T-cell (primary cell): ENCODE measurements at places on chromosomes 3 and 15.

- no peak for DNase-seq
Observed at GRCh38 chr3:146160964-146161662, at the start of gene PLOD2. Gene PLOD2 (minus strand): TSS chr3:146161184. CDS start chr3:146160989, 195 bp downstream.

DNA sequence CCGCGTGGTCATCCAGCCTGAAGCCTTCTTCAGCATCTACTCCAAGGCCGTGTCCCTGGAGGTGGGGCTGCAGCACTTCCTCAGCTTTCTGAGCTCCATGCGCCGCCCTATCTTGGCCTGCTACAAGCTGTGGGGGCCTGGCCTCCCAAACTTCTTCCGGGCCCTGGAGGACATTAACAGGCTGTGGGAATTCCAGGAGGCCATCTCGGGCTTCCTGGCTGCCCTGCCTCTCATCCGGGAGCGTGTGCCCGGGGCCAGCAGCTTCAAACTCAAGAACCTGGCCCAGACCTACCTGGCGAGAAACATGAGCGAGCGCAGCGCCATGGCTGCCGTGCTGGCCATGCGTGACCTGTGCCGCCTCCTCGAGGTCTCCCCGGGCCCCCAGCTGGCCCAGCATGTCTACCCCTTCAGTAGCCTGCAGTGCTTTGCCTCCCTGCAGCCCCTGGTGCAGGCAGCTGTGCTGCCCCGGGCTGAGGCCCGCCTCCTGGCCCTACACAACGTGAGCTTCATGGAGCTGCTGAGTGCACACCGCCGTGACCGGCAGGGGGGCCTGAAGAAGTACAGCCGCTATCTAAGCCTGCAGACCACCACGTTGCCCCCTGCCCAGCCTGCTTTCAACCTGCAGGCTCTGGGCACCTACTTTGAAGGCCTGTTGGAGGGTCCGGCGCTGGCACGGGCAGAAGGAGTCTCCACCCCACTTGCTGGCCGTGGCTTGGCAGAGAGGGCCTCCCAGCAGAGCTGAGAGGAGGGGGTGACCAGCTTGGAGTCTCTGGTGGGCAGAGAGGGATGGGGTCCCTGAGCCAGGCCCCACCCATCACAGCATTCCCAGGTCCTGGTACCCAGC lies 37.9 kb downstream of the GOLGA6A start:
- DNase-seq = no peak

DNA sequence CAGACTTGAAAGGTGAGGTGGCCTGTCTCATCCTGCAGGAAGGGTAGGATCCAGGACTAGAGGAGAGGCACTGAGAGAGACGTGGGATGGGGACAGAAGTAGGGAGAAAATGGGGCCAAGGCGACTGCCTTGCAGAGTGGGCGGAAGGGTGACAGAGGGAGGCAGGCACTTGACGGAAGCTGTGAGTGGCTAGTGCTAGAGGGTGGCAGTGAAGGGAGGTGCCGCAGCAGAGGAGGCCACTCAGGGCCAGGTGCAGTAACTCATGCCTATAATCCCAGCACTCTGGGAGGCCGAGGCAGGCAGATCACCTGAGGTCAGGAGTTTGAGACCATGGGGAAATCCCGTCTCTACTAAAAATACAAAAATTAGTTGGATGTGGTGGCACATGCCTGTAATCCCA lies 7.3 kb downstream of the CCDC33 start:
- DNase-seq = no peak

- no peak for DNase-seq
Observed at GRCh38 chr15:92910451-92910850, 10.3 kb downstream of the CHD2 start.

GRCh38 chr3:196198771-196199753 lies 12.1 kb downstream of the ZDHHC19 start:
- no peak for DNase-seq

DNA sequence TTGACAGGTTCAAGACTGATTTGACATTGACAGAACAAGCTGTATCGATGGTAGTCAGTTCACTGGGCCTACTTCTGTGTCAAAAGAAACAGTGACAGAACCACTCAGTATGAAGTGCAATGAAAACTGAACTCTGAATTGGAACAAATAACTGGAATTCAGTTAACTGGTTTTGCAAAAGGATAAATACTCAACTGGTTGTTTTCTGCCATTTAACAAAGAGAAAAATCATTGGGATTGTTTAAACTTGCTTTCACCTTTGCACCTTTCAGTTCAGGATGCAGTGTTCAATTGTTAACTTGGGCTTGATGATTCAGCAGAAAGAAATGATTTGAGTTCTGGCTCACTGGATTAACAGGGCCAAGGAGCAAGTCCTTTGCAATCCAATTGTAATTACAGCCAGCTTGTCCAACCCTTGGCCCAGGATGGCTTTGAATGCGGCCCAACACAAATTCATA lies 4.9 kb downstream of the BTD start:
- DNase-seq = no peak

- DNase-seq = no peak
Observed at GRCh38 chr3:156859578-156859977, 33.4 kb downstream of the LEKR1 start.

GRCh38 chr3:62100282-62100989 lies 272.9 kb downstream of the FEZF2 start:
- no peak for DNase-seq

- DNase-seq = no peak
Observed at GRCh38 chr3:52228266-52228665, 2.8 kb upstream of the TLR9 start.

DNA sequence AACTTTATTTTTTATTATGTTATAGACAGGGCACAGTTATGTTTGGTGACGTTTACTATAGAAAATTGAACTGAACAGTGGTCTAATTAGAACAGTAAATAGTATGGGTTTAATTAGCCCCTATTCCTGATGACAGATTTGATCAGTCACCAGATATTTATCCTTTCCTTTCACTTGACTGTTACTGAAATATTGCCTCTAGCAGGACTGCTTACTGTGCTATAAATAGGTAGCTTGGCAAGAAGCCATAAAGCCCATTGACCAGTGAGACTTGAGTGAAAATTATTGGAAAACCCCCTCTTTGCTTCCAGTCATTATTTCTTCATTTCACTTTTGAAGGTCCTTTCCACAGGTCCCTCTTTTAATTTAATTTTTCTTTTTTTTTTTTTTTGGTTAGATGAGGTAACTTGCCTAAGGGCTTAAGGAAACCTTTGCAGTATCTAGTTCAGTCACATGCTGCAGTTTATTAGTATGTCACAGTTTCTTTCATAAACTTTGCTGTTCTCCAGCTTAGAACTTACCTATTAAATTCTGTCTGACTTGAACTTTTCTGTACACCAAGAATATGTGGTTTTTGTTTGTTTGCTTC lies 115.6 kb downstream of the ADAMTSL3 start:
- no peak for DNase-seq

DNA sequence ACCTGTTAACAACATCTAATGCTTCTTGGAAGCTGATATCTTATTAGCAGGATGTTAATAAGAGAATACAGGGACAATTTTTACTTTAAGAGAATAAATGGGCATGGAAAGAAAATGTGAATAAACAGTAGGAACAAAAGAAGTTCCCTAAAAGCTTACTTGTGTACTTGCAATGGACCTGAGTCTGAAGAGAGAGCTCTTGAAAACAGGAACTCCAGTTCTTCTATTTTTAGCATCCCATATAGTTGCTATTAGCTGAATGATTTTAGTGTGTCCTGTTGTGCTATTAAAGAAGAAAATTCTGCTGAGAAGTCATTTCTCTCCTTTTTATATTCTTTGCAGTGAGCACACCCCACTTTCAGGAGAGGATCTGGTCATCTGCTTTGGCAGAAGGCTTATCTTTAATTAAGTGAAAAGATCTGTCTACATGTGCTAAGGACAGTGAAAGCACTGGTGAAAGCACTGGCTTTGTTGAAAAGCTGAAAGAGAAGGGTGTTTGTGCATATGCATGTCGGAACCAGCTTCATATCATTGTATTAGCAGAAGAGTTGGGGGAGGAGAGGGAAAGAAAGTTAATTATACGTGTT lies 1.4 kb upstream of the ST3GAL6 start:
- DNase-seq = no peak

DNA sequence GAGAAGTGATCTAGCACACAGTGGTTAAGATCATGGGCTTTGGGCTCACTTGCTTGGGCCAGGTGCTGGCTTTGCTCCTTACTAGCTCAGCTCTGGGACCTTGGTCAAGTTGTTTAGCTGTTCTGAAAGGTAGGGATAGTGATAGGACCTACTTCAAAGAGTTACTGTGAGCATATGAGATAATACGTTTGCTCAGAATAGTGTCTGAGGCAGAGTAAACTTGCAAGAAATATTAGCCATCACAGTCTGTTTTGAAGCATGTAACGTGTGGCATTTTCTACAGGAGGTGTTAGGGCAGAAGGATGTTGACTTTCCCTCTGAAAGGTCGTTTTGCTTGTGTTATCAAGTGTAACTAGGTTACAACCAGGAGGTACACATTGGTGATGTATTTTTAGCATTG lies 34.5 kb upstream of the NFKBIZ start:
- no peak for DNase-seq

DNA sequence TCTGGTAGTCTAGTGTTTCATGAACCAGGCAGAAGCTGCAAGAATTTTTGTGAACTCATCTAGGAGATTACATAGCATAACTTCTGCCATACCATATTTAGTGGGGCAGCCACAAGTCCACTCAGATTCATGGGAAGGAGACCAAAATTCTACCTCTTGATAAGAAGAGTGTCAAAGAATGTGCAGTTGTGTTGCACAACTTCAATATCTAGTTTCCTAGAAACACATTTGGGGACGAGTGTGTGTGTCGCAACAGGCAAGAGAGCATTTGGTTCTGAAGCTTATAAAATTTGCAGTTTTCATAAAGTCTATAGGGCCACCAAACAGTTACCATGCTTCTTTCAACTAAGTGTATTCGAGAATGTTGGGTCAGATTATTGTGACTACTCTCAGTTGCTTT lies 115.3 kb downstream of the KCNH8 start:
- no peak for DNase-seq

DNA sequence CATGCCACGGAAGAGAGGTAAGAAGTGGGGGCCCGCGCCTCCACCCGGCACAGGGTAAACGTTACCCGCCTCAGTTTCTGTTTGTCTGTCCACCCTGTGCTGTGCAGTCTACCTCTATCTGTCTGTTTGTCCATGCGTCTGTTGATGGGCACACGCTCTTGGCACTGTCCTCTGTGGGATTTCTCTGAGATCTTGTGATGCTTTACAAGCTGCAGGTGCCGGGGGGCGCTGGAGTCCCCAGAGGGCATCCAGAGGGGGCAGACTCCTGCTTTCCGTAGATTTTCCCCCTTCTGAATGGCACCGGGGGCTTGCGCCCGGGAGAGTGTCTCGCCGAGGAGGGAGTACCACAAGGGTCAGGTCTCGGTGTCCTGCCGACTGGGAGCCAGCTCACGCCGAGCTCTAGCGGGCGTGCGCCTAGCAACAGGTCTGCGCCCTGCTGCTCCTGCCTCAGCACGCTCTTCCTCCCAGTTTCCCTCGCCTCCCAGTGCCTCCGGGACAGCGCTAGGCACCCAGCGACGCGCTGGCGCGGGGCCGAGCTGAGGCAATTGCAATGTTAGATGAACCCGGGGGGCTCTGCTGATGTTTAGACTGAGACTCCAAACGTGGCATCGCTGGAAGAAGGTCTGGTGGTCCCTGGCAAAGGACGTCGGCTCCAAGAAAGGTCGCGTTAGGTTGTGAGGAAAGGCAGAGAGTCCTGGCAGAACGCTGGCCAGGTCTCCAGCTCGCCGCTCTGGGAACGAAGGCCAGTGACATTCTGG lies 667 bp downstream of the CEMIP start:
- DNase-seq = no peak

DNA sequence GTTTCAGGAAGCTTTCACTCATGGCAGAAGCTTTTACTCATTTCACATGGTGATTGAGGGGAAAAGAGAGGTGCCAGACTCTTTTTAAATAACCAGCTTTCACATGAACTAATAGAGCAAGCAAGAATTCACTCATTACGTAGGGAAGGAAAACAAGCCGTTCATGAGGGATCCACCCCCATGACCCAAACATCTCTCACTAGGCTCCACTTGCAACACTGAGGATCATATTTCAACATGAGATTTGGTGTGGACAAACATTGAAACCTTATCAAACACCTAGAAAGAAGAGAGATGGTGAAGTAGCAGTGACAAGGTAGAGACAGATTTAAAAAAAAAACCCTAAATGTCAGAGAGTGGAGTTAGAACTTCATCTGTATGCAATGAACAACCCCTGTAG lies 408.6 kb upstream of the PDZRN3 start:
- no peak for DNase-seq

DNA sequence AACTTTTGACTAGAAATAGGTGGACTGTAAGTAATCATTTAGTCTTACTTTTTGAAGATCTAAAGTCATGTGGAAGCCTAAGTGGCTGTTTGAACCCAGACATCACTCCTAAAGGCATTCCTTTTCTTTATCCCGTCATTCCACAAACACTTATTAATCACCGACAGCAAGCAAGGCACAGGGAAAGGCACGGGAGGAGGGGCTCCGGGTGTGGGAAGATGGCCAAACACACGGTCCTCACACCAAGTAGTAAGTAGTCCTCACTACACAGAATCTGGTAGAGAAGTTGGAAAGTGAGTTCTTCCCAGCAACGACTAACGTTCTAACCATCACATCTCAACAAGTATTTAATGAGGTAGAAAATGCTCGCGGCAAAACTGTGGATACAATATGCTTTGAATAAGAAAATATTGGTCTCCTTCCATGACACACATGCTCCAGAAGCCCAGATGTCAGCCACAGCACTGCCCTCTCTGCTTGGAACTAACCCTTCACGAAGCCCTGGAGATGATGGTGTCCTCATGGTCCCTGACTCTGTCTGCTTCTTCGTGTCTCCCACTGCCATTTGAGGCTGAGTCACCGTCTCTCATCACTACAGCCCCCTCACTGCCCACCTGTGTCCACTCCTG lies 202.2 kb downstream of the OPA1 start:
- DNase-seq = no peak

GRCh38 chr3:37801966-37802365 lies 59.7 kb upstream of the CTDSPL start:
- DNase-seq = no peak

DNA sequence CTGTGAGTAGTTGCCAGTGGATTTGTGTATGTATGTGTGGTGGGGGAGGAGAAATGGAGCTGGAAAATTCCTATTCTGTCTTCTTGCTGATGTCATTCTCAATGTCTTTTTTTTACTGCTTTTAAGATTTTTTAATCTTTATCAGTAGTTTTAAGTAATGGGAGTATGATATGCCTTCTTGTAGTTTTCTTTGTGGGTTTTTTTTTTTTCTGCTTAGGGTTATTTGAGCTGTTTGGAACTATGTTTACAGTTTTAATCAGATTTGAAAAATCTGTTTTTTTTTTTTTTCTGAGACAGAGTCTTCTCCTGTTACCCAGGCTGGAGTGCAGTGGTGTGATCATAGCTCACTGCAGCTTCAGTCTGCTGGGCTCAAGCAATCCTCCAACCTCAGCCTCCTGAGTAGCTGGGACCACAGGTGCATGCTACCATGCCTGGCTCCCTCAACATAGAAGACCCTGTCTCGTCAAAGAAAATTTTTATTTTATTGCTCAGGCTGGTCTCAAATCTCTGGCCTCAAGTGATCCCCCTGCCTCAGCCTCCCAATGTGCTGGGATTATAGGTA lies 37.1 kb downstream of the RPL39L start:
- DNase-seq = no peak

- no peak for DNase-seq
Observed at GRCh38 chr3:170278627-170279026, 56.4 kb downstream of the PRKCI start.
